ENCODE measurements at places on chromosomes 5 and 9.
A peak's percentile ranks its signal among the peaks of the same experiment; 100 is the strongest.

GRCh38 chr5:32504989-32505596 lies 60.6 kb upstream of the ZFR start:
- peak; percentile 2 for DNase-seq

- no peak for DNase-seq
Observed at GRCh38 chr5:110262749-110263148, 463.7 kb downstream of the TMEM232 start.

DNA sequence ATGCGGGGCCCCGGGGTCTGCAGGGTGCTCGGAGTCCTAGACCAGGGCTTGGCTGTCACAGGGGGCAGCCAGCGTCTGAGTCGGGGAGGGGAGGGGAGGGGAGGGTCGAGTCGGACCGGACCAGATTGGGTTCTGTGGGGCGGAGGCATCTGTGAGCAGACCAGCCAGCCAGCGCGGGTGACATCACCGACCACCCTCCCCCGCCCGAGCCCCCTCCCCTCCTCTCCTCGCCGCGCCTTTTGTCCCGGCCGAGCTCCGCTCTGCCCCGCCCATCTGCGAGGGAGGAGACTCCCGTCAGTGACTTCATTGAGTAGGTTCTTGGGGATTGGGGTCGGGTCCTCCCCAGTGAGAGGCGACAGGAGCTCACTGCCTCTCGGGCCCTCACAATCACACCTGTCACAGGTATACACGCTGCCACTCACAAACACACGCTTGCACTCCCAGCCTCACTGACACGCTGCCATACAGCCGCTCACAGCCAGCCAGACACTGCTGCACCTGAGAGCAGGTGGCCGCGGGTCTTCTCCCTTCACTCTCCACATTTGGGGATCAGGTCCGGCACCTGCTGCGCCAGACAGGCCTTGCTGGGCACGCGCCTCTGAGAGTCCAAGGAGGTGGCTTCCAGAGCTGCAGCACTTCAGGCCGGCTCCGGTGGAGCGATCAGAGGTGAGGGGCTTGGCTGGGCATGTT lies 546 bp downstream of the DNAJB5 start:
- peak; percentile 59 for DNase-seq

GRCh38 chr5:136425921-136426320 lies 60.6 kb upstream of the TRPC7 start:
- DNase-seq: no peak

DNA sequence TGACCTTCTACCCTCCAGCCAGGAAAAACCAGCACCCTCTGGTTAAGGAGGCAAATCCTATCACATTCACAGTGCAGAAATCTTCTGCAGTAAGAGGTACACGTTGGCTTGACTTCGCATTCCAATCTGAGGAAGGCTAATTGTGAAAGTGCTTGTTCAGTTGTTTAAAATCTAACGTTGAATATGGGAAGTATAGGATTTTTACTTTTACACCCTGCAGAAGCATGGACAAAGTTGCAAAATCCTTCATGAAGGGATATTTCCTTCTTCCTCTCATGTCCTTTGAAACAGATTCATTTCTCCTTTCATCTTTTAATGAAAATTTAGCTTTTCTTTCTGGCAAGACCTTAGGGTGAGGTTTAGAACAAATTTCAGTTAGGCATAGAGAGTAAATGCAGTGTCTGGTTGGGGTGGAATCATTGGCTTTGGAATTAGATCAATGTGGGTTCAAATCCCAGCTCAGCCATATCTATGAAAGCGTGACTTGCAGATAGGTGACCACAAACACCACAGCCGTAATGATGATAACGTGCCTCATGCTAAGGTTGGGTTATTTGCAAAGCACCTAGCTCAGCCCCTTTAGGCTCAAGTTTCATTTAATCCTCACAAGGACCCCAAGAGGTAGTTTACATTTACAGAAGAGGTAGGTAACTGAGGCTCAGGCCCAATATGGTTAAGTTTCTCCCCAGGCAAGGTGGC lies 42.2 kb upstream of the C5orf58 start:
- DNase-seq: no peak

DNA sequence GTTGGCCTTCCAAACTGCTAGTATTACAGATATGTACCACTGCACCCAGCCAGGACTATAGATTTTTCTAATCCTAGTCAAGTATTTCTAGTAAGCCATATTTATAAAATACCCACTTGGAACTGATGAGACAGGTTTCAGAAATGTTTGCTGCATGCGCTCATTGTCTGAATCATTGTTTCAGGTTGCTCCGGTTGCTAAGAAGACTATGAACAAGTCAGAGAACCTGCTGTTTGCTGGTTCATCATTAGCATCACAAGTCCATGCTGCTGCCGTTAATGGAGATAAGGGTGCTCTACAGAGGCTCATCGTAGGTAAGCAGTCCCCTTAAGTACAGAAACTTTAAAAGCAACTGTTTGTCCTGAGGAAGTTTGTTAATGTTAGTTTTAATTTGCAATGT lies 5.3 kb downstream of the INVS start:
- no peak for DNase-seq

DNA sequence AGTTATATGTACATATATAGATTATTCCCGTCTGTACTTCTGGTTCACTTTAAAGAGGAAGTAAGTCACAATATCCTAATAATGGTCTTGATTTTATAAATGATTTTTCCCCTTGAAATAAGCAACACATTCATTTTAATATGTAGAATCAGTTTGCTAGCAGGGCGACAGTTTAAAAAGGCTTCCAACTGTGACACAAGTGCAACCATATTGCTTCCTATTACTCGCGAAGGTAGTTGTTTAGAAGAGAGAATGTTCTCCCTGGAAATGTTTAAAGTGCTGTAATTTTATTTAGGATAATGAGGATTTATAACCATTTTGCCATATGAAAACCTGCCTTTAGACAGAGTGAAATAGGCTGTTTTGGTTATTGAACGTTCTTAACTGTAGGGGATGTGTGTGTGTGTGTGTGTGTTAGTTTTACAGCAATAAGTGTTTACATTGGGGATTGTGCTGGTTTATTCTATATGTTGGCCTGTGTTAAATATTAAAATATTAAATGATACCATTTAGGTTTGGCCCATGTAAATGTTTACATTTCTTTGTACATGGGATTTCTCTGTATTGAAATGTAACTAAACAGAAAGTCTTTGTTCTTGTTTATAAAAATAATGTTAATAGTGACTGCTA lies 138.3 kb downstream of the PBX3 start:
- DNase-seq: no peak

DNA sequence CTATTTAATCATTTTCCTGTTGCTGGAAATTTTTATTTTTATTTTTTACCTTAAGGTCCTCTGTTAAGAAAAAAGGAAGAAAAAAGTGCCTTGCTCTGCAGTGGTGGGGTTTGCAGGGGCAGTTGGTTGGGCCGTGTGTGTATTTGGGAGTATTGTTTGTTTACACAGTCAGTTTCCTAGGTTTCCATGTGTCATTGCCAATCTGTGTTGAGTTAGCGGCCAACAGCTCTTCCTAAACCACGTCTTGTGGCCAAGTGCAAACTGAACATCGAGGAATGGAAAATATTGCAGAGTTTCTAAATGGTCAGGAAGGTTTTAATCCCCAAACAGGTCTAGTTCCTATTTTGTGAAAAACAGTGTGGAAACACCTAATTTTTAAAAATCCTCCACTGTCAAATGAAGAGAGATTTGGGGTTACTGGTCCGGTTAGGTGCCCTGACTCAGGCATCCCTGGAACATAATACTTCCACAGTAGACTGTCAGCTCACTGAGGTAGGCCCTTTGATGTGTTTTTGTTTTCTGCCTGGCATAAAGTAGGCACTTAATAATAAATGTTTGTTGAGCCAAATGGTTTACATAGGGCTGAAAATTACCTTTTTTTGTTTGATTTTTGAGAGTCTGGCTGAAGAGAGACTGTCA lies 37.0 kb downstream of the MAMDC2 start:
- no peak for DNase-seq

GRCh38 chr9:77843871-77844155 lies 187.8 kb downstream of the GNAQ start:
- DNase-seq: no peak

Data from stimulated activated CD4-positive, alpha-beta T cell treated with anti-CD3 and anti-CD28 coated beads, Interleukin-15, amount 100 ng/mL, for 24 hours (primary cell).